ENCODE measurements at places on chromosomes 12 and 14.

DNA sequence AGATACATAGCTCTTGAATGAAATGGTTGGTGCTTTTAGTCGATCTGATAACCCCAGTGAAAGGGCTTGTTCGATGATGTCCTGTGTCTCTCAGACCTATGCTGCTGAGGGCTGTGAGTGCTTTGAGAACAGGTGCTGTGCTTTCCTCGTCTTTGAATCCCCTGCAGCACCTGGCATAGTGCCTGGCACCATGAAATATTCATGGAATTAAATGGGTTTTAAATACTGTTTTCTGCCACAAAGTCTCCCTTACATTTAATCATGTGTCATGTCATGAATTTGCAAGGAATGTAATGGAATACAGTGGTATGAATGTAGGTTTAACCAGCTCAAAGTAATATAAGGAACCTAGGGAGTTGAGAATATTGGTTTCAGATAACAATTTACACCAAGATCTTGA, 220.5 kb upstream of the PRICKLE1 start:
- no peak for DNase-seq

- DNase-seq = no peak
Measured at GRCh38 chr14:84694161-84694560, 835.8 kb upstream of the FLRT2 start.

DNA sequence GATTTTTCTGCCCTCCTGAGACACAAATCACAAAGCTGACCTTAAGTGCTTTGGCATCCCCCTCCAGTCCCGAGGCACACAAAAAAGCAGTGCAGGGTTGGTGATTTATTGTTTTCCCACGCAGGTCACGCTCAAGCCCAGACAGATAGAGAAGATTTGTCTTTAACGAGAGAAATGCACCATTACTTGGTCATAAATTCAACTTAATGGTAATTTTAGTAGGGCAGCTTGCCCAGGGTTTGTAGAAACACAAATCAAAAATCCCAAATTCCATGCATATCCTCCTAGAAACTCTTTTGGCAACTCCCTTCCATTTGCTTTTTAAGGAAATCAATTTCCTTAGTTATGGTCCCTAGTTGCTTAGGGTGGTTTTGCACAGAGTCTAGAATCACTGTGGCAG, 132.6 kb downstream of the IGF1 start:
- DNase-seq = no peak

GRCh38 chr14:60651796-60652673, 2.8 kb upstream of the SIX1 start:
- DNase-seq = no peak

DNA sequence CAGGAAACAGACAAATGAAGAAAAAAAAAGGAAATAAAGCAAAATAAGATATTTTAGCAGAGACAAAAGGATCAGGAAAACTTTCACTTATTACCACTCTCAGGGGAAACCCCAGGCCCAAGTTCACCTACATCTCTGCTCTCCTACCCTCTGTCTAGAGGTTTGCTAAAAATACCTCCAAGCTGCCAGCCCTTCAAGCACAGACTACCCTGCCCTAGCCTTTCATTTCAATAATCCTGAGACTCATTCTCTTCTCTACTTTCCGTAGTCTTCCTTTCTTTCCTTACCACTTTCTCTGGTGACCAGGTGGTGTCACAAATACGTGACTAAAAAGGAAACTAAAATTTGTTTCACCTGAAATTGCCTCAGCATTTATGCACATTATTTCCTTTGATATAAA, 33.8 kb downstream of the RPAP3 start:
- no peak for DNase-seq

DNA sequence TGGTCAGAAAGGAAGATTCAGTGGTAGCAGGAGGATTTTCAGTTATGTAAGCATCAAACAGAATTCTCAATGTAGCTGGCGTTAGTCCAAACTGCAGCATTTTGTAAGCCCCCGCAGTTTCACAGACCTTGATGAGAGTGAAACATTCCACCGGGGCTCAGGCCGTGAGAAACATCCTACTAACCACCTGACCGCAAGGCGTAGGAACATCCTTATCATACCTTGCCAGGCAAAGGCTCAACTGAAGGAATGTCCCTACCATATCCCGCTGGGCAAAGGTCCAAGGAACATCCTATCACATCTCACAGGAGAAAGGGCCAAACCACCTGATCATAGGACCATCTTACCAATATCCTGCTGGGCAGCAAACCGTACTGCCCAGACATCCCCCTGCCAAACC, 624.8 kb upstream of the TMEM132C start:
- no peak for DNase-seq

DNA sequence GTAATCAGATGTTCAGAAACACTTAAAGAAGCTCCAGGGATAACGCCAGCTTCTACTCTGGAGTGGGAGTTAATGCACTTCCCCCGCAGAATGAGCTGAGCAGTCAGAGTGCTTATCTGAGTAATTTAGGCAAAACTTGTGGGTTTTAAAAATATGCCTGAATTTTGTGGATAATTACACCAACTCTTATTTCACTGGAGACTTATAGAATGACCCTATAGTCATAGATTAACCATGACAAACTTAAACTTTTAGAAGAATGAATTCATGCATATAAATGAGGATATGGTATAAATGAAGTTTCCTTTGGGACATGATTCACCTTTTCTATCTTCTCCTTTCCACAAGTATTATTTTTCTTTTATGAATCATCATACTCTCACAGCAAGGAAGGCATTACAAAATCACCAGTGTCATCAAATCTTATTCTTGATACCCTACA, 241.1 kb upstream of the FBXO33 start:
- no peak for DNase-seq

Measured in activated CD4-positive, alpha-beta T cell treated with anti-CD3 and anti-CD28 coated beads for 4 hours (primary cell).